ENCODE measurements at places on chromosomes 3 and 15.

GRCh38 chr3:180177255-180177654 lies 140.5 kb upstream of the PEX5L start:
- DNase-seq = no peak

- no peak for DNase-seq
Measured at GRCh38 chr15:85821545-85821944, 26.8 kb upstream of the KLHL25 start.

GRCh38 chr3:43363621-43364266 lies 77.4 kb downstream of the SNRK start:
- DNase-seq = no peak

DNA sequence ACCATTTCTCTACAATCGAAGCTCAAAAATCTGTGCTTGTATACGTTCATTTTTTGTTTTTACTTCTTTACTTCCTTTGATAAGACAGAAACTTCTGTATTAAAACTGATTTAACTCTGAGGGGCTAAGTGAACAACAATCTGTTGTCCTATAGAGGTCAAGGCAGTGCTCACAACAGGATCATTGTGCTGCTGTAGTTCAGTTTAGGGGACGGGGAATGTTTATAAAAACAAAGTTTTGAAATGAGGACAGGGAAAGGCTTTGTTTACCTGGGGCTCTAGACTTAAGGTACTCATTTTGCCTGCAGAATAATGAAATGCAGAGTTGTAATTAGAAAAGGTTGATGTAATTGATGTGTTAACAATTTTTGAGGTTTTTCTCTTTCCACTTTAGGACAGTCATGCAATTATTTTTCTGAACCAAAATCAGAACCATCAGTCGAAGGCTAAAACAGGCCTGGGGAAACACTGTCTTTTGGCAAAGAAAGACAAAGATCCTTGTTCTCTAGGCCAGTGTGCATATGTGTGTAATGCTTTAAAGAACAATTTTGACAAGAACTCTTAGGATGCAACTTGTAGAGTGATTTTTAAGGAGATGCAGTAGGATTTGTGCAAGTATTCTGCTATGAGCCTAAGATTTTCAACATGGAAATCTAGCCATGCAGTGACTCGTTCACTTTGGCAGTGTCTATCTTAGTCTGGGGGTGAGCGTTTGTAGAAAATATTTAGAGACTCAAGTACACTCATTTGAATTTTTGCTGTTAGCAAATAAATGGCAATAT lies 165.2 kb downstream of the PGPEP1L start:
- no peak for DNase-seq

DNA sequence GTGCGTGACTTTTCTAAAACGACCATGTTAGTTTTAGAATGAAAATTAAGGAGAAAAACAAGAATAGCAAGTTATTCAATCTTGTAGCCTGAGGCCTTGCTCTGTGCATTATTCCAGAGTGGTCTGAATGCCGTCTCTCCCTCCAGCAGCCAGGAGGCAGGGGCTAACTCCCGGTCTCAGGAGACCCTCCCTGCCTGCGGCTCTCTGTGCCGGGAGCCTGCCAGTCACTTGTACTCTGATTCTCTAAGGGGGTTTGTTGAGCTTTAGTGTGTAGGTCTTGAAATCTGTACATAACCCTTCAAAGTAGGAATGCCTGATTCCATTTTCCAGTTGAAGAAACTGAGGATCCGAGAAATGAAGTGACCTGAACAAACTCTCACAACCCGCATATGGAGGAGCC lies 97.3 kb downstream of the ARNT2 start:
- no peak for DNase-seq

- peak; percentile 74 for DNase-seq
Measured at GRCh38 chr15:80970018-80970657, 19.5 kb downstream of the MESD start.

GRCh38 chr3:160200353-160200752 lies 24.9 kb upstream of the C3orf80 start:
- no peak for DNase-seq

DNA sequence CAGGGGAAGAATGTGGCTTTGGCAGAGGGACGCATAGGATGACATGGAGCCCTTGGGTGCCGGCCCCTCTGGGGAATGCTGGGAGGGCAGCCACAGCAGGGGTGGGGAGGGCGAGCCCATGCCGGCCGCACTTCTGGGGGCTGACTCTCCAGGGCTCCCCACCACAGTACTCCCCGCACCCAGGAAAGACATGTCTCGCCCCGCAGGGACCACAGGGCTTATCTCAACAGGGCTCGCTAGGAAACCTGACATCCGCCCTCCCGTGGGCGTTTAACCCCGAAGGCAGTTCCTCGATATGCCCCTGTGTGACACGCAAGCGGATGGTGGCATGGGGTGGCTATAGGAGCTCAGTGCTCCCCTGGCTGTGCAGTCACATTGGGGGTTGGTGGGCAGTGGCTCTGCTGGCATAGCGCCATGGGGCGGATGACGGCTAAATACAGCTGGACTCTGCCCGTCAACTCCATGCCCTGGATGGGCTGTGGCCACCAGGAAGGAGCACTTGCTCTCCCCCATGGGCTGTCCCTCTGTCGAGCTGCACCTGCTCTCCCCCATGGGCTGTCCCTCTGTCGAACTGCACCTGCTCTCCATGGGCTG lies 141.4 kb downstream of the ADAMTS17 start:
- no peak for DNase-seq

Measured in D341Med (cell line).